Natural killer cell (primary cell): ENCODE measurements at places on chromosomes 6 and 20.

- DNase-seq, result no peak
These were observed 79.4 kb downstream of the BMP6 start for GRCh38 chr6:7805078-7805849.

- no peak for DNase-seq
These were observed 45.0 kb upstream of the FUCA2 start for GRCh38 chr6:143556529-143556928.

GRCh38 chr6:12749531-12750379, 33.2 kb downstream of the PHACTR1 start:
- no peak for DNase-seq

GRCh38 chr6:106194949-106195921, 109.1 kb downstream of the PRDM1 start:
- DNase-seq, result no peak

GRCh38 chr6:40958738-40959137, 80.3 kb downstream of the UNC5CL start:
- no peak for DNase-seq

- no peak for DNase-seq
These were observed 22.8 kb downstream of the AMD1 start for GRCh38 chr6:110897433-110897832.

DNA sequence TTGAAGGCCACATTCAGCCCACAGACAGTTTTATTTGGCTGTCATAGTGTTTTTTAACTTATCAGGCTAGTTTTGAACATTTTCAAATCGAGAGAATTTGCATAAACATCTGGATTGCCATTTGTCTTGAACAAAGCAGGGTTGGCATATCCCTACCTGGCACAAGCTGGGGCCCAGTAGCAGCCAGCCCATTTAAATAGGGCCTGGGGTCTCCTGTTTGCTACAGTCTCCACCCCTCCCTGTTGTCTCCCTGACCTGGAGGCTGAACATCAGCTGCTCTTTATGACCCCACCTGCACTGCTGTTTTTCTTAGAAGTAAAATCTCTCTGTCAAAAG, 10.5 kb downstream of the BCAS4 start:
- DNase-seq, result no peak

- DNase-seq, result no peak
These were observed 14.0 kb downstream of the GATA5 start for GRCh38 chr20:62461834-62462233.

DNA sequence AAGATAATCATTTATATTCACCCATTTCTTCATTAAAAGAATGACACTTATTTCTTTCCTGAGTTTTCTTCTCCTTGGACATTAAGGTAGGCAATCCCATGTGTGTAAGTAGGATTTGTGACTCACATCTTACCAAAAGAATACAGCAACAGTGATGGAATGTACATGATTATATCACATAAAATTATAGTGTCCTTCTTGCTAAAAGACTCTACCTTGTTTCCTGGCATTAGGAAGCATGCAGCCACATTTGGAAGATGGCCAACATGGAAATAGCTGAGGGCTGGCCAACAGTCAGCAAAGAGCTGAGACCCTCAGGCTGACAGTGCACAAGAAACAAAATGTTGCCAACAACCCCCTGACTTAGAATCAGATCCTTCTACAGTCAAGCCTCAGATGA, 327.9 kb upstream of the MARCKS start:
- DNase-seq, result no peak

DNA sequence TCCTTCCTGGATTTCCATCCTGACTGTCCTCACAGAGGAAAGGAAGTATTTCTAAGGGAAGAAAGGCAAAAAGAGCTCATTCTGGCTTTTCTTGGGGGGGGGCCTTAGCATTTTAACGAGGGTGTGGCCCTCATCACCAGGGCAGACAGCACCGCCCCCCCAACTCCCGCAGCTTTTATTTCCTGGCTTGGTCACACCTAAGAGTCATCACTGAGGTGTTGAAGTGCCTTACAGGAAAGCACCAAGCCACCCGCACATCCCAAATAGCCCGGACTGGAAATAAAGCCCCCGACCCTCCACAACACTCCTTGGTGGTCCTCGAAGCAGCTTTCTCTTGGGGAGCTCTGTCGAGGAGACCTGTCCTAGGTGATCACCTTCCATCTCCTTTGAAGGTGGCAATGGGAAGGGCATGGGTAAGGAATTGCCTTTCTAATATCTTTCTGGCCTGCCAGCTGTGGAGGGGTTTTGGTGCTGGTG, 1.3 kb downstream of the PTK7 start:
- no peak for DNase-seq

DNA sequence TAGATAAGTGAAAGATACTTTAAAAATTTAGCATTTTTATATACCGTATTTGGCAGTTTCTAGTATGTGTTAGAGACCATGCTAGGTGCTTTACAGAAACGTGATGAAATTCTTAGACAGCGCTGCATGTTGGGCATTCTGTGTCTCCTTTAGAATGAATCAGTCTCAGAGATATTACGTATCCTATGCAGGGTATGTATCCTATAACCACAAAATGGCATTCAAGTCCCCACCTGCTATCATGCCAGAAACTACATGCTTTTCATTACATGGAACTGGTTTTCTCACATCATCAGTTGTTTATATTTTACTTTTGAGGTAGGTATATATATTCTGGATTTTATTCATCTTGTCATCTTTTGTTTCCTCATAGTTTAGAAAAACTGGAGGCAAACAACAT, 42.3 kb downstream of the PEX7 start:
- no peak for DNase-seq

- no peak for DNase-seq
These were observed 8.2 kb downstream of the HDDC2 start for GRCh38 chr6:125293587-125293986.

- no peak for DNase-seq
These were observed 4.9 kb downstream of the SLC22A2 start for GRCh38 chr6:160253714-160254113.
